Gastroesophageal sphincter (tissue), 4 donors: ENCODE measurements at places on chromosomes 1 and 21. TPM values are rescaled to one million over a fixed set of nuclear protein-coding genes. Genes with fewer than 3 reads are reported as not detected.

GRCh38 chr1:51624855-51625254 is 8.0 kb downstream of the OSBPL9 start:
- ATAC-seq, result no peak

- ATAC-seq, result no peak
Observed at GRCh38 chr1:160406131-160406968, 6.0 kb downstream of the VANGL2 start.

DNA sequence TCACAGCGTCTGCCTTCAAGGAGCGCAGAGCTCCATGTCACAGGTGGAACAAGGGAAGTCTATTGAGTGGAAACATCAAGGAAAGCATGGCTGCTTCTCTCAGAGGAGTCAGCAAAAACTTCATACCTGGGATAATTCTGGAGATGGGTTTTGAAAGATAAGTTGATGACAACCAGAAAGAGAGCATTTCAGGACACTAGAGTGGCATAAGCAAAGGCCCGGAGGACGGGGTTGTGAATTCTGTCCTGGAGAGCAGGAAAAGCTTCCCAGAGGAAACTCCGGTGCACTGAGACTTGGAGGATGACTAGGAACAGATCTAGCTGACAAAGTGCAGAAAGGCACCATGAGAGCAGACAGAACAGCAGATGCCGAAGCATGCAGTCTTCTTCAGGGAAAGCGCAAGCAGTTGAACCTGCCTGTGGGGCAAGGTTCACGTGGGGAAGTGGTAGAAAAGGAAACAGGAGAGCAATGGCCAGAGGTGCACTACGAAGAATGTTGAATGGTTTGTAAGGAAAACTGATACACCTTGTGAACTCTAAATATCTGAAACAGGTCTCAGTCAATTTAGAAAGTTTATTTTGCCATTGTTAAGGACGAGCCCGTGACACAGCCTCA is 222.9 kb downstream of the PLPP3 start:
- no peak for ATAC-seq

DNA sequence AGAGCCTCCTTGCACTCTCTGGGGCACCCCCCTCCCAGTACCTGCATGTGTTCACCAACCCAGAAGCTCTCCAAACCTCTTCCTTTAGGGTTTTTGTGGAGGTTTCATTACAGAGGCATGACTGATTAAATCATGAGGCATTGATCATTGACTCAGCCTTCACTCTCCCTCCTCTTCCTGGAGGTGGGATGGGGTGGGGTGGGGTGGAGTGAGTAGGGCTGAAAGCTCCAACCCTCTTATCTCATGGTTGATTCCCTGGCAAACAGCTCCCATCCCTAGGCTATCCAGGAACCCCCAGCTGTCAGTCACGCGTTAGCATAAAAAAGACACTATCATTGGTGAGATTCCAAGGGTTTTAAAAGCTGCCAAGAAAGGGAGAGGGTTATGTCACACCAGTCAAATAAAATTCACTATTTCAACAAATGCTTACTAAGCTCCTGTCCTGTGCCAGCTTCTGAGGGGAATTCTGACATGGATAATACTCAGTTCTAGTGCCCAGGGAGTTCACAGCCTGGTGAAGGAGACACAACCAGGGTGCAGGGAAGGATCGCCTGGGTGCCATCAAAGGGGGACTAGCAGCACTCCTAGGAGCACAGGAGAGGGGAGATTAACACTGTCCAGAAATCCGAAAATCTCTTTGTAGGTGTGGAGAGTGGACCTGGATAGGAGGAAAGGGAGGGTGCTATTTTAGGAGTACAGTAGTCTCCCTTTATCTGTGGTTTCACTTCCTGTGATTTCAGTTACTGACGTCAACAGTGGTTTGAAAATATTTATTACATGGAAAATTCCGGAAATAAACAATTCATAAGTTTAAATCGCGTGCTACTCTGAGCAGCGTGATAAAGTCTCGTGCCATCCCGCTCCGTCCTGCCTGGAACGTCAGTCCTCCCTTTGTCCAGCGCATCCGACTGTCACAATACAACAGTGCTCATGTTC is 6.8 kb upstream of the IL24 start:
- no peak for ATAC-seq

- ATAC-seq, result no peak
Observed at GRCh38 chr1:242199776-242200458, 201.0 kb upstream of the MAP1LC3C start.

DNA sequence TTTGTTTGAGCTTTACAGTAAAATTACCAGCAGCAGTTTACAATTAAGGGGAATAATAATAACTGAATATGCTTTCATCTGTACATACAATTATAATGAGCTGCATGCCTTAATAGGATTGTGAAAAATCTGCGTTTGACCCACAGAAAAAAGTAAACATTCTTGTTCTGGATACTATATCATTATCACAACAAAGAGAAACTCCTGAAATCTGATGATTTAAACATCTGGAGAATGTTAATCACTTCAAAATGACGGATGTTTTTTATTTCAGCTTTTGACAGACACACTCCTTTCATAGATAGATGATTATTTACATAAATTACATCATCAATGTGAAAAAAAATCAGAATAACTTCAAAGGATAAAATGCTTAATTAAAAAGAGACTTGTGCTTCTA is 58.5 kb downstream of the TYW3 start:
- ATAC-seq, result no peak

- no peak for ATAC-seq
Observed at GRCh38 chr1:239742416-239743109, 349.1 kb upstream of the FMN2 start.

DNA sequence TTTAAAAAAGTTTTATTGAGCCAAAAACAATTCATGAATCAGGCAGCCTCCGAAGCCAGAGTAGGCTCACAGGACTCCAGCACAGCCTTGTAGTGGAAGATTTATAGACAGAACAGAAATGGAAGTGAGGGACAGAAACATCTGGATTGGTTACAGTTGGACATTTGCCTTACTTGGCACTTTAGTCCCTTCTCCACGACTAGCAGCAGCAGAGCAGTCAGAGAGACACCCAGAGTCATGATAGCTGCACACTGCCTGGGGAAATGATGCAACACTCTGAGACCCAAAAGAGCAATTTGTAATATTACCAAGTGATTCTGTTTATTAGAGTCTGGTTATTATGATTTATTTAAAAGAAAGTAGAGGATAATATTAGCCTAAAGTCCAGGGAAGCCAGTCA is 72.2 kb upstream of the KRTAP11-1 start:
- ATAC-seq, result no peak

Gene CRNN
- total RNA-seq, result 103 TPM

Gene DPM3
- total RNA-seq, result 57.9 TPM

Gene MR1
- 15.3 TPM for total RNA-seq

Gene CD247
- 0.31 TPM for total RNA-seq
